ENCODE measurements at places on chromosomes 4 and X.

GRCh38 chrX:1093121-1093520, 119.3 kb downstream of the CRLF2 start:
- no peak for DNase-seq

GRCh38 chr4:174278467-174278866, 5.0 kb downstream of the FBXO8 start:
- DNase-seq: no peak

DNA sequence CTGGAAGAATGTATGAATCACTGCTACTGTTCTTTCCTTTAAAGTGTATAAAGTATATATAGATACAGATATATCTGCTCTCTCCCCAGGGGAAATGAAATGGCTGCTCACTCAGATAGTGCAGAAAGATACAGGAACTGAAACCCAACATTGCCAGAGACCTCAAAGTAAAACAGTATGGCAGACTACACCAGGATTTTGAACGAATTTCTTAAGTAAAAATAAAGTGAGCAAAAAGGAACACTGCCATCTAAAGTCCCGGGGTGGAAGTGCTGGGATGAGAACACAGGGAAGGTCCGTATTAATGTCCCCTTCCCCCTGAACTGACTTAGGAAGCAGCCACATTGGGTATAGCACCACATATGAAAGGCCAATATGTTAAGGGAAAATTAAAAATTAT, 93.4 kb downstream of the TMA16 start:
- DNase-seq: no peak

GRCh38 chr4:101501421-101501820, 154.1 kb upstream of the PPP3CA start:
- no peak for DNase-seq

- no peak for DNase-seq
Measured at GRCh38 chr4:60656171-60656570, 544.0 kb upstream of the ADGRL3 start.

GRCh38 chr4:180636696-180637404, 1606.4 kb upstream of the TENM3 start:
- no peak for DNase-seq

DNA sequence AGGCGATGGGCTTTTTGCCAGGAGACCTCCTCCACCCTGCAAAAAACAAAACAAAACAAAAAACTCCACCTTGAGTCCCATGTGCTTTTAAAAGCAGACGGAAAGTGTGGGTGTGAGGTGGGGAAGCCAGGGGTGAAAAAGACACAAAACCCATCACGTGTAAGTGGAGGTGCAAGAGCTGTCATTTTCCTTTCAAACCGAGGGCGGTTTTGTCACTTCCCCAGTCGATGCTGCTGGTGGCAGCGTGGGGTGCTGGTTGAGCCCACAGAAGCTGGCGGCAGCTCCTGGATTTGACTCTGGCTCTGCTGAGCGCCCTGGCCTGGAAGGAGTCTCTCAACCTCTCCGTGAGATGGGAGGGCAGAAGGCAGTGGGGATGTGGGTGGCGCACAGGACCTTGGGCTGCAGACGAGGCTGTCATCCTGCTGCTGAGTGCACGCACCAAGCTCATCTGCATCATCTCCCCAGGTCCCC, 110.0 kb downstream of the PSAPL1 start:
- no peak for DNase-seq

DNA sequence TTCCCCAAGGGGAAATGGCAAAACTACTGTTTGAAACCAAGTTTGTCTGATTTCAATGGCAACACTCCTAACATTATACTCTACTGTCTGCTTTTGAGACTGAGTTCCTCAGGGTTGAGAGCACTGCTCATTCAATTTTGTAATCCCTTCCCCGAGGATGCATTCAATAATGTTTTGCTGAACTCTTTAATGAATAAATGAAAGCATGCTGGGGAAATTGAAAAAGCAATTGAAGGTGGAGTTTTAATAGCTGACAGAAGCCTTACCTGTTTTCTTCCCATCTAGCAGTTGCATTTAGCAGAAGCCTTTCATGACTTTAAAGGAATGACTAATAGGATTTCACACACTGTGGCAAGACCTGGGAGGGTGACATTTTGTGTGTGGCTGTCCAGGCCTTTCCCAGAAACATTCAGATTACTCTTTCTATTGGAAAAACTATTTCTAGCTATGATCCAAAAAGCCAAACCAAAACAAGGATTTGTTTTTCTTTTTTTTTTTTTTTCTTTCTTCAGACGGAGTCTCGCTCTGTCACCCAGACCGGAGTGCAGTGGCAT, 45.1 kb downstream of the DTHD1 start:
- no peak for DNase-seq

DNA sequence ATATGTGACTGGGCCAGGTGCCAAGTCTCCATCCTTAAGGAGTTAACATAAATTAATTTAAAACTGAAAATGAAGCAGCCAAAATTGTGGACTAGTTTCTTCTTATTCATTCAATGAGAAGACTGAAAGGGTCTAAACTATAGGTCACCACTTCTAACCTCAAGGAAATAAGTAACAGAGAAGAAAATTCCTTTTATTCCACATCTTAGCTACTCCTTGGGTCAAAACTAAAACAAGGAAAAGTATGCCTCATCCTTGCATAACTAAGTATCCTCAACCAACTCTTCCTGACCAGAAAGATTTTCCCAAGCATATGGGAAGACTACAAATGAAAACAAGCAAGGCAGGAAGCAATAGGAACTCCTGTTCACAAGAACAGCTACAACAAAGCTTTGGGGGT, 71.2 kb downstream of the ZNF827 start:
- no peak for DNase-seq

GRCh38 chrX:37684973-37685372, 618 bp upstream of the XK start:
- no peak for DNase-seq

- DNase-seq: no peak
Measured at GRCh38 chr4:61994036-61994435, 793.9 kb downstream of the ADGRL3 start.

DNA sequence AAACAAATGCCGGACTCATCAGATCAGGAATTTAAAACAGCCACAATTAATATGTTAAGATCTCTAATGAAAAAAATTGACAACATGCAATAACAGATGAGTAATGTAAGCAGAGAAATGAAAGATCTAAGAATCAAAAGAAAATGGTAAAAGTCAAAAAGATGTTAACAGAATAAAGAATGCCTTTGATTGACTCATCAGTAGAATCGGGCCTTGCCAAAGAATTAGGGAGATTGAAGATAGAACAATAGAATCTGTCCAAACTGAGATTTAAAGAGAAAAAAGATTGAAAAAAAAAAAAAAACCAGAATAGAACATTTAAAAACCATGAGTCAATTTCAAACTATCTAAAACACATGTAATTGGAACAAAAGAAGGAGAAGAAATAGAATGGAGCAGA, 25.9 kb upstream of the GUCY1A1 start:
- no peak for DNase-seq

All from T-helper 17 cell (primary cell).